Stimulated activated CD8-positive, alpha-beta memory T cell treated with anti-CD3 and anti-CD28 coated beads, Interleukin-4, amount 100 ng/mL, for 4 hours (primary cell): ENCODE measurements at places on chromosomes 16 and 17.
A peak's percentile ranks its signal among the peaks of the same experiment; 100 is the strongest.

GRCh38 chr16:48574140-48574539, 35.8 kb downstream of the N4BP1 start:
- DNase-seq: no peak

DNA sequence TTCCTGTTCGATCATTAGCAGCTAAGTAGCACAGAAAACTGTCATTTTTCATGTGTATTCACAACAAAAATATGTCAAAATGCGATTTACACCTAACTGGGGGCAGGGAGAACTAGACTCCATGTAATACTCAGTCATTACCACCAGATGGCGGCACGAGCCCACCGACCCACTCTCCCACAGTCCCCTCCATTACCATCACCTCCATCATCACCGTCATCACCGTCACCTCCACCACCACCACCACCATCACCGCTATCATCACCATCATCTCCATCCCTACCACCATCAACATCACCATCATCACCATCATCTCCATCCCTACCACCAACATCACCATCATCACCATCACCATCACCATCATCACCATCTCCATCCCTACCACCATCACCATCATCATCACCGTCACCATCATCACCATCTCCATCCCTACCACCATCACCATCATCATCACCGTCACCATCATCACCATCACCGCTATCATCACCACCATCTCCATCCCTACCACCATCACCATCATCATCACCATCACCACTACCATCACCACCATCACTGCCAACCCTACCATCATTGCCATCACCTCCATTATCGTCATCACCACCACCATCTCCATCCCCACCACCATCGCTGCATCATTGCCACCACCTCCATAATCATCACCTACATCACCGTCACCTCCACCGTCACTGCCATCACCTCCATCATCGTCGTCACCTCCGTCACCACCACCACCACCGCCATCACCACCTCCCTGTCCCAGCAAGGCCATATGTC, 14.4 kb downstream of the NDUFAF8 start:
- DNase-seq: peak; percentile 46

DNA sequence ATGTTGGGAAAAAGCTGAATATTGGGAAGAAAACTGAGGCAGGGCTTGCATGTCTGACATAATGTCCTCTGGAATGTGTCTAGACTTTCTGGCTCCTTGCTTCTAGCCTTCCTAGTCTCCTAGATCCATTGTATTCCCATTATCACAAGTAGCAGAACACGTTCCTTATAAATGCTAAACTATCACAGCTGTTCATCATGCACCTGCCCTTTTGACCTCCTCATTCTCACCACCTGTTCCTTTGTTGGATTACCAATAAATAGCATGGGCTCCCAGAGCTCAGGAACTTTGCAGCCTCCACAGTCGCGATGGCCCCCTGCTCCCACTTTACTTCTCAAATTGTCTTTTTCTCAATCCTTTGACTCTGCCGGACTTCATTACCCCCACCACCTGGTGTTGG, 49.7 kb downstream of the ACSM1 start:
- DNase-seq: no peak

GRCh38 chr16:63945806-63946205, 1176.1 kb downstream of the CDH11 start:
- no peak for DNase-seq

- no peak for DNase-seq
Observed at GRCh38 chr16:34648-34987, 18.8 kb downstream of the POLR3K start.

- peak; percentile 1 for DNase-seq
Observed at GRCh38 chr17:20156196-20157000, 147.2 kb downstream of the SPECC1 start.

GRCh38 chr17:73371285-73371684, 59.5 kb upstream of the CDC42EP4 start:
- no peak for DNase-seq

GRCh38 chr16:69932228-69932627, 18.9 kb upstream of the CLEC18A start:
- DNase-seq: no peak

DNA sequence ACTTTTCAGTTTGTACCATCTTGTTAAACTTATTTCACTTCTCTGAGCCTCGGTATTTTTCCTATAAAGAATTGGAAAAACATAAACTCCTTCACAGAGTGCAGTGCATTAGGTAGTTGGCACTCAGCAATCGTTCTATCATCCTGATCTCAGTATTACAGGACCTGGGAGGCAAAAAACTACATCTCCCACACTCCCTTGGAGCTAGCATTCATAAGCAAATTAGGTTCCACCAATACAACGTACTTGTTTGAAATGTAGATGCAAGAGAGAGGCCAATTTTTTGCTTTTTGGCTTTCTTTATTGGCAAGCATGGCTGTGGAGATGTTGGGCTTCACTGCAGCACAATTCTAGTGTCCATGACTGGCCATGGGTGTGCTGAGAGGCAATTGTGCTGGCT, 285.2 kb downstream of the CA10 start:
- DNase-seq: no peak
